ENCODE measurements at places on chromosomes 4 and X. TPM values are rescaled to one million over a fixed set of nuclear protein-coding genes. Genes with fewer than 3 reads are reported as not detected.
A peak's percentile ranks its signal among the peaks of the same experiment; 100 is the strongest.

DNA sequence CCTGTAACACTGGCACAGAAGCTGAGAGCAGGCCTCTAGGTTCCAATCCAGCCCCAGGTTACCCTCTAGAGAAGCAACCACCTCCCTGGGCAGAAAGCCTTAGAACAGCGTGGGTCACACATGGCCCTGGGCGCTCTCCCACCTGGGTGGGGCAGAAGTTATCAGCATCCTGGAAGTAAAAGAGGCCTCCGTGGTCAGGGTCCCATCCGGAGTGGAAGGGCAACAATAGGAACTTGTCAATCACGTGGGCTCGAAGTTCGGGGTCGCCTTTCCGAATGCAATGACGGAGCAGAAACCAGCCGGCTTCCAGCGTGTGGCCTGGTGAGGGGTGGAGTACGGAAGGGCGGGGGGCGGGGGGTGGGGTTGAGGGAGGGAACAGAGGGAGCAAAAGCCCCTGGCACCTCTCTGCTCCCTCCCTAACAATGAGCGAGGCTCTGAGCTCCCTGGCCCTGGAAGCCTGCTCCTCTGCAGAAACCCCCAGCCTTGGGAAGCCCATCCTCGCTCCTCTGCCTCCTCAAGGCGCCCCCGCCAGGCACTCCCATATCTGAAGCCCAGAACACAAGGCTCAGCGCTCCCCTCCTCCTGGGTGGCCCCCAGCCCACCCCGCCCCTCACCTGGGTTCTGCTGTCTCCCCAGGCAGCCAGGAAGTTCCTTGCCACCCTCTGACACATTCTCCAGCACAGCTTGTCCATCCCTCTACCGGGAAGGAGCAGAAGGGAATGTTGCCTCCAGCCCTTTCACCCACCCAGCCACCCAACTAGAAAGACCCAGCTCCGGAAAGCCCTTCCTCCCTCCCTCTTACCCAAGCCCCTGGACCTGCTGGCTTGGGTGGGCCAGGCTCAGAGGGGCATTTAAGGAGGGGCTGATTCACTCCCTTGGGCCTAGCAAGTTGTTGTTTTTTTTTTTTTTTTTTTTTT lies 2.8 kb downstream of the RENBP start:
- no peak for DNase-seq

DNA sequence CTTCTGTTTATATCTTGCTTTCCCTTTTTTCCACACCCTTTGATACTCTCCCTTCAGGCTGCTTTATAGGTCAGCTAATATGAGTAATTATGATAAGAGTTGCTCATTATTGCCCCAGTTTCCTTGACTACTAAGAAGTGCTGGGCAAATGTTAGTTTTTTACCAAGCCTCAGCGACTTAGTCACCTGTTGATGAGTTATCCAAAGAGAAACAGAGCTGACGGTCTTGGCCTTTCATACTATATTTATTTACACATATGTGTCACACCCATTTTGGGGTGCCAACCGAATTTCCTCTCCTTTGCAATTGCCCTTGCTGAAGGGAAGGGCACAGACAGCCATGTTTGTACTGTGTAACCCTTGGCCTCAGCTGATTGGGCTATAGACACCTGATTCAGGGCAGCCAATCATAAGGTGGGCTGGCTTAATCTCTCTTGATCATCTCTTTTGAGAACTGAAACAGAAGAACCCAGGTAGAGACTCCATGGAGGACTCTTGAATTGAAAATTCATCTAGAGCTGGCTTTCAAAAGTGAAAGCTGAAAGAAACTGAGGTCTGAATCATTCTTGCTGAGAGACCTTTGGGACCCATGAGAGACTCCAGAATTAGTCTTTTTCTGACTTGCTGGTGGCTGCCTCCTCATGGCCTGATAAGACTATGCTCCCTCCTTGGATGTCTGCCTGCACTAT lies 111.7 kb upstream of the RPS6KA3 start:
- DNase-seq = no peak

GRCh38 chr4:41644288-41644914 lies 104.1 kb downstream of the PHOX2B start:
- no peak for DNase-seq

GRCh38 chrX:115449742-115450141 lies 111.2 kb upstream of the PLS3 start:
- DNase-seq = peak; percentile 1

- no peak for DNase-seq
Observed at GRCh38 chr4:47484168-47484567, 907 bp upstream of the ATP10D start.

DNA sequence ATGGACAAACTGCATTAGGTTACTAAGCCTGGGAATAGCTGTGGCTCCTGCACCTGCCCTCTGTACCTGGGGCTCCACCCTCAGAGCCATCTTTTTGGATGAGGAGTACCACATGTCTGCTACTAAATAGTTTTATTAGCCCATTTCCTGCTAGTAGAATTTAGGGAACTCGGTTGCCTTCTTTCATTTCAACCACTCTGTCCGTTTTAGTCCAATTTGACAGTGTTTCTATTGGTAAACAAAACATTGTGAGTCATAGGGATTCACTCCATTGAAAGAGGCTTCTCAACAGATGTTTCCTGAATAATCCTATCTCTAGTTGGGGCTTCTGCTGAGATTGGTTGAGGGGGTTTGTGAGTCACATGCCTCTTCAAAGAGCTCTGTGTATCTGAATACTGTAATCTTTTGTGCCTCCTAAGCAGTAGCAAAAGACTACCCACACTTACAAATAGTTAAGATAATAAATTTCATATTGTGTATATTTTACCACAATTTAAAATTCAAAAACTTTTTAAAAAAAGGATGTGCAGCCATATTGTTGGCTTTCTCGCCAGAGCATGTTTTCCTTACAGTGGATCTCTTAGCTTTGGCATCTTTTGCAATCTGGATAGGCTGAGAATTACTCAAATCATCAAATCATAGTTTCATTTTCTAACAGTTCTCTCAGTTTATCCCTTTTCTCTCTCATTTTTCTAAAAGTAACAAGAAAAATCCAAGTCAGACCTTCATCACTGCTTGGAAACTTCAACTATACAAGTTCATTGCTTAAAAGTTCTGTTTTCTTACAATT lies 9.9 kb downstream of the FAM200B start:
- no peak for DNase-seq

- DNase-seq = no peak
Observed at GRCh38 chrX:74515356-74515755, 94.1 kb downstream of the SLC16A2 start.

DNA sequence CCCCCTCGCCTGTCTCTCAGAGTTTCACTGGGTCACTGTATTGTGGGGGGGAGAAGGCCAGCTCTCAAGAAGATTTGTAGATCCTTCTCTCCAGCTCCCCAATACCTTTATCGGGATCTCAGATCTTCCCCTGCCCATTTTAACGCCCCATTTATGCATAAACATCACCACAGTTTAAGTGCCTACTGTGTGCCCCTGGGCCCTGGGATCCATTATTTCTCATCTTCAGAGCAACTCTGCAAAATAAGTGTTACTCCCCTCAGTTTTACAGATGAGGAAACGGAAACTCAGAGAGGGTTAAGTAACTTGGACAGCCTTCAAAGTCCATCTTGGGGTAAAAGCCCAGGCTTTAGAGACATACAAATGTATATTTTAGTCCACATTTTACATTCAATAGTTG lies 421 bp upstream of the IGSF1 start:
- no peak for DNase-seq

- no peak for DNase-seq
Observed at GRCh38 chr4:139955600-139955999, 198.4 kb downstream of the MAML3 start.

DNA sequence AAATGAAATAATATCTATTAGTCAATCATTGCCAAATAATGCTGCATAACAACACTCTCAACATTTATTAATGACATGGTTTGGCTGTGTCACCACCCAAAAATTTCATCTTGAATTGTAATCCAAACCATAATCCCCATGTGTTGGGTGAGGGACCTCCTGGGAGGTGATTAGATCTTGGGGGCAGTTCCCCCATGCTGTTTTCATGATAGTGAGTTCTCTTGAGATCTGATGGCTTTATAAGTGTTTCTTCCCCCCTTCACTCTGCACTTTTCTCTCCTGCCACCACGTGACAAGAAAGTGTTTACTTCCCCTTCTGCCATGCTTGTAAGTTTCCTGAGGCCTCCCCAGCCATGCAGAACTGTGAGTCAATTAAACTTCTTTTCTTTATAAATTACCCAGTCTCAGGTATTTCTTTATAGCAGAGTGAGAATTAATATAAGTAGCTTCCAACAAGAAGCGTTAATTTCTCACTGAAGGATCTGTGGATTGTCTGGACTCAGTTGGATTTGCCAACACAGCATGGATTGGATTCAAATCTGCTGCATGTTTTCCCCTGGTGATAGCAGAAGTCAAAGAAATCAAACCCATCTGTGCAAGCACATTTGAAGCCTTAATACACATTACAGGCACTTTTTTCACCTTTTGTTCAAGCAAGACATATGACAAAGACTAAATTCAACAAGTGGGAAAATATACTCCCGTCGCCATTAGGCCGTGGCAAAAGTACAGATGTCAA lies 216.6 kb downstream of the PDGFC start:
- no peak for DNase-seq

DNA sequence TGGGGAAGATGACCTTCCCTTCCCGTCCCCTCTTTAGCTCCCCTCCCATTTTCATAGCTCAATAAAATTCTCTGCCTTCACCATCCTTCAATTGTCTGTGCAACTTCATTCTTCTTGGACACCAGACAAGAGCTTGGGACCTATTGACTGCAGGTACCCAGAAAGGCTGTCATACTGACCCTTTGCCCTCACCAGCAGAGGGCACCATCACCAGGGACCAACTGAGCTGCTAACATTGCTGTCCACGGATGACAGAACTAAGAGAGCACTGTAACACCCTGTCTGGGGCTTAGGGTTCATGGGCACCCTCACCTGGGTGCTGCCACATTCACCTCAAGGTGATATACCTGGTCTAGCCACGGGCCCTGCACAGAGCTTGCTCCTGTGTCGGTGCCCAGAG lies 141.3 kb upstream of the VCX3B start:
- no peak for DNase-seq

GRCh38 chr4:142557239-142557801 lies 288.8 kb downstream of the INPP4B start:
- DNase-seq = no peak

- DNase-seq = no peak
Observed at GRCh38 chr4:126027601-126028000, 712.8 kb downstream of the FAT4 start.

DNA sequence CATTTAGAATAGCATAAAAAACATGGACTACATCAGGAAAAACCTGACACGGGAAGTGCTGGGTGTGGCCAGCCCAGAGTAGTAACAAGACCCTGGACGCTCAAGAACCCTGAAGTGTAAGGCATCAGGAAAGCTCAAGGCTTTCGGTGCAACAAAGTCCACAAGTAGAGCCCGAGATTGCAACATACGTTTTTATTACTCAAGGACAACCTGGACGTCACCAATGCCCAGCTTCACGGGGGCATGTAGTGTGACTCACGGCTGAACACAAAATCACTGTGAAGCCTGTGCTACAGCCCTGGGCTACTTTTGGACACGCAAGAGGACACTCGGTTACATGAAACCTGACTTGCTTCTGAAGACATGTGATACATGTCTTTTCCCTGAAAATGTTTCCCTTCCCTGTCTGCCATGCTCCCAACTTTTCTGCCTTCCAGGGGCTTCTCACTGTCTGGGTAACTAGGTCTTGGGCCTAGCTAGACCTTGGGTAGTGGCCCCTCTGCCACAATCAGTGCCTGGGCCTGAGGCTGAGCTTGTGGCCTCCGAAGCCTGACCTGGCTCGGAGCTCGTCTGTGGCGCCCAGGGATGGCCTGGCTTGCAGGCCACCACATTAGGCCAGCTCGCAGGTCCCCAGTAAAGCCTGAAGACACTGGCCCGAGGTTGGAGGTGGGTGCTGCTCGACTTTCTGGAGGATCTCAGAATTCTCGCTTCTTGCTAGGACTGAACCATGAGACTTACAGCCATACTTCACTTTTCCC lies 9.2 kb downstream of the IRAK1 start:
- peak; percentile 59 for DNase-seq

- DNase-seq = no peak
Observed at GRCh38 chr4:26132858-26133257, 188.0 kb upstream of the RBPJ start.

GRCh38 chr4:112075906-112076305 lies 69.3 kb upstream of the FAM241A start:
- no peak for DNase-seq

- no peak for DNase-seq
Observed at GRCh38 chr4:128354205-128354821, 66.7 kb upstream of the PGRMC2 start.

DNA sequence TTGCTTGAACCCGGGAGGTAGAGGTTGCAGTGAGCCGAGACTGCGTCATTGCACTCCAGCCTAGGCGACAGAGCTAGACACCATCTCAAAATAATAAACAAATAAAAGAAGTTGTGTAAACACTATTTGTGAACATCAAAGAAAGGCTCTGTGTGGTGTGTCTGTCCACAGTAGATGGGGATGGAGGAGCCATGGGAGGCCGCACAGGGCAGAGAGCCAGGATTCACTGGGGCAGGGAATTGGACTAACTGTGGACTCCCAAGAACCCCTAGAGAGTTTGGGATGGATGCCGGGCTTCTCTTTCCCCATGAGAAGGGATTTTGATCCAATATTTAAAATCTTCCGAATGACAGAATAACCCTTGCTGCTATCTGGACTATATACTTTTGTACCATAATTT lies 26.5 kb downstream of the TBC1D1 start:
- DNase-seq = no peak

- DNase-seq = no peak
Observed at GRCh38 chr4:186068581-186069348, at the start of gene TLR3. TSS of gene TLR3 (plus strand) at chr4:186069156. CDS start at chr4:186076620, 7,464 bp downstream.

- peak; percentile 31 for DNase-seq
Observed at GRCh38 chr4:18020145-18020670, 1.3 kb downstream of the LCORL start.

- no peak for DNase-seq
Observed at GRCh38 chr4:102614801-102615200, 113.6 kb downstream of the NFKB1 start.

GRCh38 chr4:41212616-41213203 lies 1.6 kb downstream of the APBB2 start:
- DNase-seq = no peak

CYSLTR1 gene
- 6.6 TPM for total RNA-seq

CENPI gene
- total RNA-seq = 0.28 TPM

IGFBP7 gene
- total RNA-seq = 0.45 TPM

GC gene
- not detected for total RNA-seq

F9 gene
- not detected for total RNA-seq
